SK-N-MC (cell line): ENCODE measurements at places on chromosomes 11 and 22.
A peak's percentile ranks its signal among the peaks of the same experiment; 100 is the strongest.

DNA sequence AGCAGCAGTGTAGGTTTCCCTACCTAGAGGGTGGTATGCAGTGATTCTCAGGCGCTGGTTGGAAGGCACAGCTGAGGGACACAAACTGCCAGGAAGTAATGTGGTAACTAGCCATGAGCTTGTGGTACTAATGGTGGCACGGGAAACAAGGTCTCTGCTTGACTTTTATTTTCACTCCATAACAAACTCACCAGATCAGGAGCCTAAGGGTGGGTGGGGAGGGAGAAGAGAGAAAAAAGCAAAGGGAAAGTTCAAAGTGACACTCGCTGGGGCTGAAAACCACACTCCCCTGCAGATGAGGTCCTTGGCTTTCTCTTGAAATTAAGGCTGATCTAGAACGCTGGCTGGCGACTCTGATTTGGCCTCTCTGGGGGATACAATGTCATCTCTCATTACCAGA is 22.0 kb downstream of the TRAF6 start:
- no peak for DNase-seq

GRCh38 chr11:47711816-47712215 is 3.4 kb downstream of the AGBL2 start:
- no peak for DNase-seq

- DNase-seq = no peak
Observed at GRCh38 chr11:84420271-84420670, 1134.1 kb upstream of the CCDC90B start.

- DNase-seq = peak; percentile 39
Observed at GRCh38 chr22:45163451-45164269, at the start of gene NUP50. Gene NUP50 (plus strand): TSS chr22:45163925. CDS start chr22:45168178, 4,253 bp downstream.

DNA sequence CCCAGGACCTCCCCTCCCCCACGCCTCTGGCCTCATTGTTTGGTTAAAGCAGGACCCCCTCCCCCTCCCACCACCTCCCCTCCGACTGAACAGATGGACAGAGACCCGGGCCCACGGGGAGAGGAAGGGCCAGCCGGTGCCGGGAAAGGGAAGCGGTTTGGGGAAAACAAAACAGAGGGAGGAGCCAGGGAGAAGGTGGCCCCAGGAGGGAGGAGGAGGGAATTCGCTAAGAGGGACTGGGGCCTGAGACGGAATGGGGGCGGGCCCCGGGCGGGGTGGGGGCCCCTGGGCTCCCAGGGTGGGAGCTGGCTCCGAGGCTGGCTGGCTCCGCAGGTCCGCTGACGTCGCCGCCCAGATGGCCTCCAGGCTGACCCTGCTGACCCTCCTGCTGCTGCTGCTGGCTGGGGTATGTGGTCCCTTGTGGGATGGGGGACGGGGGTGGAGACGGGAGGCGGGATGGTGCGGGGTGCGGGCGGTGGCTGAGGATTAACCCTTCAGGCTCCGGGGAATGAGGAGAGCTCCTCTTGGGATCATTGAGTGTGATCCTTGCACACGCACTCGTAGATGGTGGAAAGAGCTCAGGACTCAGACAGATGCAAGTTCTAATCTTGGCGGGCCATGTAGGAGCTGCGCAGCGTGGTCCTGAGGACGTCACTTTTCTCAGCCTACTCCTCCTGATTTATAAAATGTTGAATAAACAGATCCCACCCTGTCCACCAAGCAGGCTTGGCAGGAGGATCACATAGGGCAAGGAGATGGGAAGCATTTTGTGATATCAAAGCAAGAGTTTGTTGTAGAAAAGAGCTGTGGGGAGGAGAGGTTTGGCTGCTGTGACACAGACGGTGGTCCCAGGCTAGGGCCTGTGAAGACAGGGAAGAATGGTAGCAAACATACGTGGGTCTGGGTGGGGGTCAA is 688 bp downstream of the SERPING1 start:
- DNase-seq = no peak

DNA sequence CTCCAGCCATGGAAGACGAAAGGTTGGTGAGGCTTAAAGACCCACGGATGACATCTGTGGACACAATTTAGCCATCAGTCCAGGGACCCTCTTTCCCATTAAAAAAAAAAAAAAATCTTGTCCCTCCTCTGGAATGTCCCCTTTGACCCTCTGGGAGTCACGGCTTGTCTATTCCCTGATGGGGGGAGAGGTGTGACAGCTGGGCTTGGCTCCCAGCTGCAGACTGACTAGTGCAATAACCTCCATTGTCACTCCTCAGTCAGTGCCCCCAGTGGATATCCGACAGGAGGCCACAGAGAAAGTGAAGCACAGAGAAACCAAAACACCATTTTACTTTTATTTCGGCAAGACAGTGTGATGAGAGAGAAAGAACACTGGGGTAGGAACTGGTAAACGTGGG is 2.7 kb upstream of the VSIG2 start:
- no peak for DNase-seq

- no peak for DNase-seq
Observed at GRCh38 chr11:120130176-120130980, 7.5 kb downstream of the TRIM29 start.

- no peak for DNase-seq
Observed at GRCh38 chr22:28395920-28396753, 283.5 kb downstream of the TTC28 start.

DNA sequence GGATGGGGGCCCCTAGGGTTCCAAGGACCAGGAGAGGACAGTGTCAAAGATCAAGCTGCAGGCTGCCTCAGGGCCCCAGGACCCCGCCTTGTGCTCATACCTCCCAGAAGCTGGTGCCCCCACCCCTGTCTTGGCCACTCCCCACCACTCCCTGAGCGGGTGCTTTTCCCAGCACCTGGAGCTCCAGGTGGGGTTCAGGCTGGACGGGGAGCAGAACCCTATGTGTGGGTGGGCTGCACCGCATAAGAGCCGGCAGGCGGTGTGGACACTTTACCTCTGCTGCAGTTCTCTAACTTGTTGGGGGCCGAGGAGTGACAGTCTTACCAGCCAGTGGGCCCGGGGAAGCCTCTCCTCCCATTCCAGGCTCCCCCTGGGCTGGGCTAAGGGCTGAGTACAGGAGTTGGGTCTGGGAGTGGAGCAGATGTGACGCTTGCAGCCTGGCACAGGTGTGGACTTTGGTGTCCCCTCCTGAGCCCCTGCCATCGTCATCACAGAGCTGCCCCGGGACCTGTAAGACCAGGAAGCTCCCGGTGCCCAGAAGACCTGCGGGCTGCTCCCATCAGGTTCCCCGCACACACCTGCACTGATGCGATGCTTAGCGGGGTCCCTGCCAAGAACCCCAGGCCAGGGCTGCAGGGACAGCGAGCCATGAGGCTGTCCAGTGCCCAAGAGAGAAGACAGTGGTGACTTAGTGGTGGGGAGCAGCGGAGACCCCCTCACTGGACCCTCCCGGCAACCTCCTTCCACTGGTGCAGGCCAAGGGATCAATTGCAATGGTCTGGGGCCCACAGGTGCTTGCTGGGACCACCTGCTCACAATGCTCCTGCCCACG is 674.5 kb downstream of the BRD1 start:
- no peak for DNase-seq

GRCh38 chr11:108092134-108092533 is 29.2 kb upstream of the ACAT1 start:
- DNase-seq = no peak

GRCh38 chr11:77776455-77776854 is 44.1 kb downstream of the RSF1 start:
- DNase-seq = no peak

DNA sequence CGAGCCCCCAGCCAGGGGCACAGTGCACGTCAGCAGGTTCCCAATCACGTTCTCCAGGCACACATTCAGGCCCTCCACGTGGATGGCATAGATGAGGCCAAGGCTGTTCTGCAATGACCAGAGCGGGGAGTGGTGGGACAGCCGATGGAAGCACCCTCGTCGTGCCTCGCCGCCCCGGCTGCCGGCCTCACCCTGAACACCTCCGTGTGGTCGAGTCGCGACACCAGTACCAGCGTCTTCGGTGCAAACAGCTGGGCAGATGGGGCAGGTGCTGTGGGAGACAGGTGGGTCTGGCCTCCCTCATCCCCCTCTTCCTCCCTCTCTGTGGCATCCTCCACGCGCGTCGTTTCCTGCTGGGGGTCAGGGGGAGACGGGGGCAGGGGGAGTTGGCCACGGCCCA is 7.5 kb downstream of the SBF1 start:
- no peak for DNase-seq

GRCh38 chr22:36684841-36685240 is 18.7 kb downstream of the CACNG2 start:
- no peak for DNase-seq

GRCh38 chr11:26696330-26696729 is 25.5 kb downstream of the SLC5A12 start:
- DNase-seq = no peak

GRCh38 chr11:12397931-12398334 is 20.6 kb downstream of the PARVA start:
- no peak for DNase-seq

DNA sequence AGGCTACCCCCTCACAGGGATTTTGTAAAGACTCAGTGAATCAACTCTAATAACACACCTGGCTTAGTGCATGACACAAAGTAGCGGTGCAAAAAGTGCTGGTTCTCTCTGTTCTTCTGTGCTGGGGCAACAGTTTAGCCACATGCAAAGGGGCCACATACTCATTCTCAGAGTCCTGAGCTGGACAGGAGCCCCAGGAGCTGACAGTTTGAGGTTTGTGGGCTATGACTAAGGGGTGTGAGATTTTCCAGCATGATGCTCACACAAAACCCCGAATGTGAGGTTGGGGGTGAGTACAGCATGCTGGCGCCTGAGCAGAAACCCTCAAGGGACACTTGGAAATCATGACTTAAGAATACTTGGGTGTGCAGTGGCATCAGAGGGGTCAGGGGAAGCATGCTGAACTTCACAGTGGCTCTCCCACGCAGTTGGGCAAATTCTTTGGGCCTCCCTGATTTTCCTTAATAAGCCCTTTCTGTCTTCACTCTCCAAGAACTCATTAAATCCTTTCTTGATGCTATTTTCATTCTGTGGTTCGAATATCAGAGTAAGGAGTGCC is 31.0 kb downstream of the TMPRSS5 start:
- DNase-seq = no peak

GRCh38 chr11:66289548-66290329 is 796 bp upstream of the YIF1A start:
- DNase-seq = no peak

GRCh38 chr11:66877588-66878385 is 20.9 kb downstream of the LRFN4 start:
- DNase-seq = no peak

DNA sequence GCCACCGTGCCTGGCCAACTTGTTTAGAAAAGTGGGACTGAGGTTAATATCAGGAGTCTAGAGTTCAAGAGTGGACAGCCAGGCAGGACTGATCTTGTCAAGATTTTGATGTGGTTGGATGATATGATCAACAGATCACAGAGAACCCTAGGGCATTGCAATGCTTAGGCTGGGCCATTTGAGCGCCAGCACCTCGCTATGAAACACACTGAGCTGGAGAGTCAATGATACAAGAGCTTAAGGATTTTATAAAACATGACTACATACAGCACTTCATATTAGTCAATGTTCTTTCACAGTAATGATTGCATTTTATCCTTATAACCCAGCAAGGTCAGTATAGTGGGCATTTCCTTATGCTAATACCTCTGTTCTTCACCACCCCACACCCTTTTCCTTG is 15.4 kb upstream of the PEX26 start:
- no peak for DNase-seq

DNA sequence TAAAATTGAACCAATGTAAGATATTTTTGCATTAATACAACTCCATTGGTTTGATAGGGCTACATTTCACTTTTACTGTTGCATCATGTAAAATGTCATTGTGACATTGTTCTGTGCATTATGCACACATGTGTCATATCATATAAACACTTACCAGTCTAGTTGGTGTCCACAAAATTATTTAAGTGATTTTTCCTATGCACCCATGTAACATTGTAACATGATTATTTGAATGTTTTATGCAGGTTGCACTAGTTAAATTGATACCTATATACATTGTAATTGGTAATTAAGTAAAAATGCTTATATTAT is 9.6 kb upstream of the BIRC3 start:
- no peak for DNase-seq

GRCh38 chr11:46916286-46917108 is 1.9 kb downstream of the LRP4 start:
- DNase-seq = no peak

DNA sequence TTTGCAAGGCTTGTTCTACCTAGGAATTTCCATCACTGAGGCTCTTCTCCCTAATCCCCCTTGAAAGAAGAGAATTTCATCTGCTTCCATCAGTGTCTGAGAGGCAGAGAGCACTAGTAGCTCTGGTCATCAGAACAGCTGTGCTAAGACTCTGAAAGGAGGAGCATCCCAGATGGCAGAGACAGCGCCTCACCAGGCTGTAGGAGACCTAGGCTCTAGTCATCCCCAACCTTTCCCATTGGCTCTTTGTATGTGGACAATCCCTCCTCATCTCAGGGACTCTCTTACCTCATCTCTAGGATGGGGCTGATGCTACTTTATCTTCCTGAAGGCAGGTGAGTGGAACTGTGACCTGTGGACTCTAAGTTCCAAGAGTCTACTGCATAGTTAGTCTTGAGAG is 8.8 kb upstream of the OR9I1 start:
- no peak for DNase-seq

DNA sequence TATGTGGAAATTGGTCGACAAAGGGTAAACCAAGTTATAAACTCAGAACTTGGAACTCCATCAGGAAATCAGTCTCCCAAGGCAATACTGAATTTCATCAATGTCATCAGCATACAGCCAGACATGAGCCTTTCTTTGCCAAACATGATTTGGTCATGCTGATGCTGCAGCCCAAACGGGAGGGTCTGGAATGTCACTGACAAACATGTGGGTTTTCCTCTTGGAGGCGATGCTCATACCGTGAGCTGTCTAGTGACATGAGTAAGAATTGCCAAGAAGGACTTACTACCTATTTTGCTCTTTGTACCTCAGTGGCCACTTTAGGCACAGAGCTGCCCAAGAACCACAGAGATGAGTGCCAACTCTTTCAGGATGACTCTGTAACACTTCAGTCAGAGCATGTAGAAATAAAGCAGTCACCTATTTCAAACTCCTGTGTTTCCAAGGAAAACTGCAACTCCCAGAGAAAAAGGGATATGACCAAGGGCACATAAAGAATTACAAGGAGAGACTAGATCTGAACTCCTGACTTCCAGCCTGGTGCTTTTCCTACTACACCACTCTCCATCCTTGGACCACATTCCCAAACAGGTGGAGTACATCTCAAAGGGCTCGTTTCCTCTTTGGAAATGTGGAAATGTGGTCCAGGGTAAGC is 24.3 kb upstream of the MRGPRX2 start:
- no peak for DNase-seq

DNA sequence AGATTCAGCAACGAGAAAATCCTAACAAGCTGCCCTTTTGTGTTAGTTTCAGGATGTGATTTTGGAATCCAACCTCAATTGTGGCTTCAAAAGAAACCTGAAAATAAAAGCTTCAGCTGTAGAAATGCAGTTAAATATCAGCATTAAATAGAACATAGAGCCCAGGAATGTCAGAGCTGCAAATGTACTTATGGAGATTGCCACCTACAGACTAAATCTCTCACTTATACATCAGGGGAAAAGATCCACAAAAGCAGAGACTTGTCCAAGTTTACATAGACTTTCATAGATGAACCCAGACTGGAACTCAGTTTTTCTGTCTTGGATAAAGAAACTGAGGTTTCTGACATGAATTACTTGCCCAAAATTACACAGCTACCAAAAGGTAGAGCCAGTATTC is 446.6 kb downstream of the DLG2 start:
- no peak for DNase-seq
